CD4-positive, alpha-beta T cell treated with Interleukin-17A for 1 hour (primary cell): ENCODE measurements at places on chromosomes 5 and 9.
A peak's percentile ranks its signal among the peaks of the same experiment; 100 is the strongest.

- DNase-seq, result no peak
Measured at GRCh38 chr9:2623288-2624050, 1.9 kb downstream of the VLDLR start.

DNA sequence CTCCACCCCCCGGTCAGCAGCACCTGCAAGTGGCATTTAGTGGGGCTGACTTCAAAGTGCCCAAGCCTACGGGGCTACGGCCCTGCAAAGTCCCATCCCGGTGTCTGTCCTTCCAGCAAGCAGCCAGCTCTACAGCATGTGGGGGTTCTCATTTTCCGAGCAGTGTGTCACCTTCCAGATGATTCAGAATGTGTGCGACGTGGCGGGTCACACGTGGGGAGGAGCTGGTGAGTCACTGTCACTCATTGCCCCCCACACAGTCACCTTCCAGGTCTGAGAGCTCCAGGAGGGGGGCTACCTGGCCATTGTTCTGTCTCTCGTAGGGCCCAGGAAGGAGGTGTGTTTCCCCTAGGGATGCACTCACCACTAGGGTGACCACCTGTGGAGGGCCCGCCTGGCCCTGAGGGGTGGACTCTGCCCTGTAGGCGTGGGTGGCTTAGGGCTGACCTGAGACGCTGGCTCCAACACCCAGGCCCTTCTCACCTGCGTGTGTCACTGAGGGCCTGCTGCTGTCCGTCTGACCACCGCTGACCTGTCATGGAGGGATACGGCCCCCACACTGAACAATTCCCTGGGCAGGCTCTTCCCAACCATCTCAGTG is 70.2 kb downstream of the SEMA4D start:
- peak; percentile 54 for DNase-seq

DNA sequence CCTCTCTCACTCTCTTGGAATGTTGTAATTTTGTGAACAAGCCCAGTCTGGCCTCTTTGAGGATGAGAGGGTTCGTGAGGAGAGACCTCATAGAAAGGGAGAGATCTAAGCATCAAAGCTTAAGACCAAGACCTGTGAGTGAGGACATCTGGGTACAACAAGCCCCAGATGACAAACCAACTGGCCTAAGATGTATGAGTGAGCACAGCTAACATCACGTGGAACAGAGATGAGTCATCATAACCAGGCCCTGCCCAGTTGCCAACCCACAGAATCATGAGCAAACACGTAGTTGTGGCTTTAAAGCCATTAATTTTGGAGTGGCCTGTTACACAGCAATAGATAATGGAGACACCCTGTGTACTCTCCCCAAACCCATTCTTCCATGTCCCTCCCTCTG is 439.1 kb upstream of the KIF2A start:
- no peak for DNase-seq

GRCh38 chr5:72453246-72453775 is 53.9 kb downstream of the ZNF366 start:
- DNase-seq, result no peak

DNA sequence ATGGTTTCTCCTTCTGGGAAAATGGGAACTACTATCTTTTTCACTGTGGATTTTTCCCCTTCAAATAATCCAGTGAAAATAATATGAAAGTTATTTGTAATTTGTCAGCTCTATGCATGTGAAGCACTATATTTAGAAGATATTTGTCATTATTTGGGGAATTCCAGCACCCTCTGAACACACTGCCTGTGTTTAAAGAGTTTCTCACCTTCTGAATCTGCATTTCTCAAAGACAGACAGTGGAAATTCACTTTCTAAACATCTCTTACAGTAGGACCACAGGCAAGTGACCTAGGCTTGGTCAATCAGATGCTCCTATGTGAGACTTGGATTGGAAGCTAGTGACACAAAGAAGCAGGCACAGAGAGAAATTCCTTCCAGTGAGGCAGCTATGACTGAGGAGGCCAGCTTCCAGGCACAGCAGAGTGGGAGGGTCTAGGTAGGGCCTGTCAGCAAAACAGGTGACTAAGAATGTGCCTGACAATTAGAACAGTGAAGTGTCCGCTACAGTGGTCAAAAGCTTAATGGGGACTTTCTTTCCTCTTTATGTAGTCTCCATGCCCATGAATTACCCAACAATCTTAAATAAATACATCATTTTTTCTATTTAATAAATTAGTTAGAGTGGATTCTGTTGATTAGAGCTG is 167.2 kb downstream of the HMHB1 start:
- no peak for DNase-seq

DNA sequence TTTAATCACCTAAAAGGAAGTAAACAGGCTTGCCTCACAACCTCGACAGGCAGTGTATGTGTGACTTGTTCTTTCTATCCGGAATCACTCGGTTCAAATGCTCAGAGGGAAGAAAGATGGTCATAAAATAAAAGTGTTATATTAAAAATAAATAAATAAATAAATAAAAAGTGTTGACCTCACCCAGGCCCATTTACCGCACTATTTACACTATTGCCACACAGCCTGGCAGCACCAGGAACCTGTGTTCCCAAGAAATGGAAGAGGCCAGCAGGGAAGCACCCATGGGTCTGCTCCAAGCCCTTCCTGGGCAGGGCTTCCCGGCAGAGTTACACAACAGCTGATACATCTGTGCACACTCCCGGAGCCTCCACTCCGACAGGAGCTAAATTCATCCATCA is 127.9 kb downstream of the EFNA5 start:
- DNase-seq, result no peak

DNA sequence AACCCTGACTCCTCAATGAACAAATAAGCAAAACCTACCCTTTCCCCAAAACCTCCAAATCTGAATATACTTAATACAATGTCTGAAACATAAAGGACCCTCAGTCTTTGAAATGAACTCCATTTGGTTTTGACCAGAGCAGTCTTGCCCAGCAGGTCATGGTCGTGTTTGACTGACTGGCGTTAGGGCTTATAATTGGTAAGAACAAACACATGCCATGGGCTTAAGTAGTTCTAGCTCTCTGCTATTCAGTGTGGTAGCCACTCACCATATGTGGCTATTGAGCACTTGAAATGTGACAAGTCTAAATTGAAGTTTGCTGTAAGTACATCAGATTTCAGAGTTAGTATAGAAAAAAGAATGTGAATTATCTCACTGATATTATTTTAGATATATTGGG is 42.1 kb downstream of the LRRTM2 start:
- no peak for DNase-seq

DNA sequence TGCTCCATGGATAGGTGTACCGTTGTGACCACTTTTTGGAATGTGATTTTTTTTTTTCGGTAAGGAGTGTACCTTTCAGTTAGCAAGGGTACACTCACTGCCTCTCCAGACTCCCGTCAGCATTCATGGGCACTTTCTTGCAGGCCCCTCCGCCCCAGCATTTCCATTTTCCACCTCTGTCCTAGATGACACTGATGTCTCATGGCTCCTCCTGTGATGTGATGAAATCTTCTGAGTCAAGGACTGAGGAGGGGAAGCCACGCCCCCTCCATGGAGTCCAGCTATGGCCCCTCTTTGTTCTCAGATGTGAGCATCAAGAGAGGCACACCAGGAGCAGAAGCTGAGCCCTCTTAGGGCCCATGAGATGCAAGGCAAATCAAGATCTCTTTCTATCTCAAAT is 61.8 kb downstream of the CTSL start:
- DNase-seq, result no peak

DNA sequence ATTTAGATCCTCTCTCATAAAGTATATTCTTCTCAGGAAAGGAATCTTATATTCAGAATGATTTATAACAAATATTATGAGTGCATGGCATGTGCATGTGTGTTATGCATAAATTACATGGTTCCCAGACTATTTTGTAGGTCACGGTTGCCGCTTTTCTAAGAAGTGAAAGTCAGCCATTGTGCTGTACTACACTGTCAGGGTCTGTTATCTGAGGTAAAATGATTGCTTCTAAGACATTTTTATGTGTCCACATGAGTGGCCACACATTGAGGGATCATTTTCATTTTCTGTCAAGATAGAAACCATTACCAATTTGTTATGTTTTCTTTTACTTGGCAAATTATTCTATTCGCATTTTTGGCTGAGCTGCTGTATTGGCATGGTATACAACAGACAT is 210.8 kb downstream of the CWC27 start:
- DNase-seq, result no peak

- no peak for DNase-seq
Measured at GRCh38 chr9:98315067-98315453, 59.6 kb upstream of the TBC1D2 start.

- no peak for DNase-seq
Measured at GRCh38 chr5:166561759-166562158, 1729.7 kb upstream of the WWC1 start.

GRCh38 chr5:164202338-164202737 is 696.9 kb downstream of the MAT2B start:
- DNase-seq, result no peak

- DNase-seq, result peak; percentile 91
Measured at GRCh38 chr5:134555890-134556311, 30.4 kb downstream of the JADE2 start.

- no peak for DNase-seq
Measured at GRCh38 chr5:133478199-133478985, 133.9 kb downstream of the FSTL4 start.

DNA sequence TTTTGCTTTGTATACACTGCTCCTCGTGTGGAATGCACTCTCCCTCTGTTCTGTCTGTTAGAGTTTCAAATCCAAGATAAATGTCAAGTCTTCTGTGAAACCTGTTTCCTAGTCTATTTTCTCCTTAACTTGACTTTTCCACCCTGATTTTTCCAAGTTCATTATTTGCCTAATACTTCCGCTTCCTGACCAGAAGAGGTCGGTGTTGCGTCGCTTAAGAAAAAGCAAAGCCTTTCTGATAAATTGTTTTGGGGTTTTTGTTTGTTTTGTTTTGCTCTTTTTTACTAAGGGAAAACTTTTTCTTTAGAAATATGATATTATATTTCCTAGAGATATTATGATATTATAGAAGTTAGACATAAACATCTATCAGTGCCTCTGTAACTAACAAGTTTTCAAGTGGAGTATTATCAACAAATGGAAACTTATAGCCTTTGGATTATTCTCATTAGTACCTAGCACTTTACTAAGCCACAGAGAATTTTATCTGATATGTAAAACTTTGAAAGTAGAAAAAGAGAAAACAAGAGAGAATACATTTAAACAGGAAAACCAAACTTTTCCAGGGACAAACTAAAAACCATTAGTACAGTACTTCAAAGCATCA is 55.8 kb downstream of the PHAX start:
- peak; percentile 43 for DNase-seq

DNA sequence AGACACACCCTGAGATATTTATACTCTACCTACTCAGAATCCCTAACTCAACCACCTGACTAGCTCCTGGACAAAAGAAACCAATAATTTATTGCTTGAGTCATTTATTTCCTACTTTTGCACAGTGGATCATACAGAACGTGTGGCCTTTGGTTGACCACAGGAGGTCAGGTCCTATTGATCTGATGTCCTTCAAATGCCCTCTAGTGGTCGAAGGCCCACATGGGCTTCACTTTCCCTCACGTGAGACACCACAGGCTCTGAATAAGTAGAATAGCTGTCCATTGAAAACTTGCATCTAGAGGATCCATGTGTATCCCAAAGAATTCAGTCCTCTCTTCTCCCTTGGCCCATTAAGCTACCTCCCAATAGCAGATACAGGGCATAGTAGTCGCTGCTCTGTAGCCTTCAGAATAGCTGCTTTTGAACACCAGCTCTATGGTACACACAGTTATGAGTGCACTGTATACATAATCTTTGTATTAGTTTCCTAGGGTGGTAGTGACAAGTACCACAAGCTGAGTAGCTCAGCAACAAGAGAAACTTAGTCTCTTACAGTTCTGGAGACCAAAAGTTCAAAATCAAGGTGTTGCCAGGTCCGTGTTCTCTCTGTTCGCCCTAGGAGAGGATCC is 177.6 kb upstream of the SMARCA2 start:
- peak; percentile 2 for DNase-seq
